DMS 273 treated with DMSO at 0.1 percent for 48 hours (cell line): ENCODE measurements at places on chromosomes 7 and 10.

DNA sequence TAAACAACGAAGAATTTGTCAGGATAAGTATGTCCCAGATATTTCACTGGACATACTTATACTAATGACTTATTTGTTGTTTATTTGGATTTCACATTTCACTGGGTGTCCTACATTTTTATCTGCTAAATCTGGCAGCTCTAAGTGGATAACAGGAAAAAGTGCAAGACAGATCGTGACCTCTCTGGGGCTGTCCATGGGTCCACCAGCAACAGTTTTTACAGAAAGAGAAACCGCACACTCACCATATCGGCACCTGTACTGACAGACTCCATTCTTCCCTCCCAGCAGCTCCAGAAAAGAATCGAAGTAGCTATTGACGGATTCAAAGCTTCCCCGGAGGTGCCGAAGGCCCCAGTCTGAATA lies 393 bp downstream of the PLA2G12B start:
- DNase-seq, result no peak

DNA sequence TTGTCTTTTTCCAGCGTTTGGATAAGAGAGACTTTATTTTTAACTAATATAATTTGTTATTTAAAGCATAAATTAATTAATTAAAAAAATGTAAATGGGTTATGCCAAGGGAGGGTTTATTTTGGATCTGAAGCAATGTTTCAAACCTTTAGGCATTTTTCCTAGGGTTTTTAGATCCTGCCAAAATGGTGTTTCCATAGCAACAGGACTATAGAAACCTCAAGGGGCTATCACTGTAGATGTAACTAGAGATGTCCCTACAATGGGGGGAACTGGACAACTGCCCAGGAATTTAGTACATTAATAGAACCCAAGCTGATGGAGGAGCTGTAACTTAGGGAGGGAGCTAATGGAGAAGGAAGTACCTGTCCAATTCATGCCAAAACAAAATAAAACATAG lies 57.3 kb downstream of the SLC39A12 start:
- no peak for DNase-seq

- no peak for DNase-seq
Observed at GRCh38 chr10:56319386-56319785, 41.7 kb downstream of the ZWINT start.

GRCh38 chr10:683448-684071 lies 5.9 kb downstream of the DIP2C start:
- DNase-seq, result no peak

DNA sequence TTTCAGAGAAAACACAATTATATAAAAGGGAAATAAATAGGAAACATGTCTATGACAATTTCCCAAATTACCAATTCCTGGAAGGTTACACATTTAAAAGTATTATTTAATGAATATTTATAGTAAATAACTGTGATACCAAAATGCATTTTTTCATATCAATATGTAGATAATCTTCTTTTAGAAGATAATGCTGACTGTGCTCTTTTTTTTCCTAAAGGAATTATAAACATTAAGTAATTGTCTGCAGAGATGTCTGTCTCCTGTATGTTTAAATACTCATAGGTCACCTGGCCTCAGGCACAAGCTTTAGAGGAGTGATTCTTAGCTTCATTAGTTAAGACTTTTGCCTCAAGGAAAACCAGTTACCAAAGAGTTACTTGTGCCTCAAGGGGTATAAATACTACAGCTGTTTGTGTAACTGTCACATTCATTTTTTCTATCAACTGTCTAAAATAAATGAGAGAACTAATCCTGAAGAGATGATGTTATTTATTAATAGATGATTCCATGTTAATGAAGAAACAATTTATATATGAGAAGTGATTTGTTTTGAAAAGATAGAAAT lies 77.1 kb downstream of the DNAJC1 start:
- no peak for DNase-seq

DNA sequence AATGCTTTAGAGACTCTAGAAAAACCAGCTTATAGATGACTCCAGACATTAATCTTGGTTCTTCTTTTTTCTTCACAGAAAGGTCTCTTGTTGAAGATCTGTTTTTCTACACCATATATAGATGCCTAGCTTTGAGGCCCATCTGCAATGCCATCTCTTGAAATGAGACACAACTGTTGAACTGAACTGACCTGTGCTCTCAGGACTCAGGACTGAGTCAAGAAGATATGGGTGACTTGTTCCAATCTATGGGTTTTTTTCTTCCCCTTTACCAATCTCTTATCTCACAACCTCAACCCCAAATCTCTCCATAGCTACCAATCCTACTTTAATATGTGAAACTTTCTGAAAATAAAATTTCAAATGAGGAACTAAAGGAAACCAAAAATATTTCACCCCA lies 194.7 kb downstream of the SNX13 start:
- no peak for DNase-seq

DNA sequence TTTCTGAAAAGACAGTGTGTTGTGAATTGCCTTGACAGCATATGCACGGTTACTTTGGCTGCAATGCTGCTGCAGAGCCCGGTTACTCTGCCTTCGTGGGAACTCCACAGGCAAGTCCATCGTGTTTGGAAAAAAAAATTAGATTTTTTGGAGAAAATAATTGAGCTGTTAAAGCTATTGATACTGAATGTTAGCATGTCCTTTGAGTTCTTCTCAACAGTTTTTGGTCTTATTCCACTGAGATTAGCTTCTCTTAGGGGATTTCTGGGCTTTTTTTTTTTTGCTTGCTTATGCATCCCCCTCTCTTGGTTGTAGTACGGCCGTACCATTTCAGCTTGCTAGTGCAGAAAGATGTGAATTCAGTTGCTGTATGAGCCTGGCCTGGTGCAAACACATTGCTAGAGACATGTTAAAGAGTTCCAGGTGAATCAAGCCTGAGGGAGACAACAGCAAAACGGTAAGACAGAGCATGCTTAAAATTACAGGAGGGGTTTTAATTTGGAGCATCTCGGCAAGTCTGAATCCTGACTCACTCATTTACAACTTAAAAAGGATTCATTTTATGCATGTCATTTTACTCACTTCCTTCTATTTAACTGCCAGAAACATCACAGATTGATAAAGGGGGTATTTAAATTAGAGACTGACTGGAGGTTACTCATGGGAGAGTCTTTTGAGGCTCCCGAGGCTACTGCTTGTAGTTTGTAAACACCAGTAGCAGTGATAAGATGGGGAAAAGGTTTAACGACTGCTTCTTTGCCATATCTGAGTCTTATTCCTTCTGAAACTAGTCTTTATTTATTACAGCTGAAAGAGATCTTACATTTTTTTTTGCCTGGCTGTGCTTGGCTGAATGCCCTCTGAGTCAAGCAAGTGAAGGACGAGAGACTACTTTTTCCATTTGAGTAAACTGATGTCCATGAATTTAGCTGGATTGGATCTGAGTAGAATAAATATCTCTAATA lies 113.7 kb downstream of the CDK14 start:
- no peak for DNase-seq

DNA sequence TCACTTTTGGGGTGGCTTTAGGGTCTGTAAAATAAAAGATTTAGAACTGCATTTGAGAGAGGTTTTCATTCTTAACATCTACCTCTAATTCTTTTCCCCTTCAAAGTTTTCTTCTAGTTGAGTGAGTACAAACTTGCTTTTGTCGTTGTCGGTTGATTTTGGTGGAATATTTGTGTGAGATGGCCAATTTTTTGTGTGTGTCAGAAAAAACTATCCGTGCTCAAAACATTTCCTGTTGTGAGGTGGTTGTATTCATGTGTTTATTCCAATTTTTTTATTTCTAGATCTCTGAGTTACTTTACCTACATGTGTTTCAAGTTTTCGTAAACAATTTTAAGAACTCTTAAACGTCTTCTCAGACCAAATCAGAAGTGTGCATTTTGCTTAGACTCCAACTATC lies 1.6 kb downstream of the AHR start:
- no peak for DNase-seq

- no peak for DNase-seq
Observed at GRCh38 chr10:132199268-132199853, 12.6 kb downstream of the DPYSL4 start.

DNA sequence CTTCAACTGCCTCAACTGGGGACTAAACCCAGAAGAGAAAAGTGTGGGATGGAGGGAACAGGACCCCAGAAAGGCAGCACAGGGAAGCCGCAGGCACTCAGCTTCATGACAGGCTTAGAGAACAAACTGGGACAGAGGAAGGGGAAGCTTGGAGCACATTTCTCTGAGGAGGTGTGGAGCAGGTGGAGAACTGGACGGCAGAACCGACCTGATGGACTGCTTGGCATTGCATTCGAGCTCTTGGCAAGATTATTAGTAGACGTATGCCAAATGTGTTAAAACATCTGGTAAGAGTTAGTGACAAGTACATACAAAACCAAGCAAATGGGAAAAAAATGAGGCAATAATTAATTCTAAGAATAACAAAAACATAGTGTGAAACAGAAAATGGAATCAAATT lies 335.7 kb downstream of the SFMBT2 start:
- no peak for DNase-seq

DNA sequence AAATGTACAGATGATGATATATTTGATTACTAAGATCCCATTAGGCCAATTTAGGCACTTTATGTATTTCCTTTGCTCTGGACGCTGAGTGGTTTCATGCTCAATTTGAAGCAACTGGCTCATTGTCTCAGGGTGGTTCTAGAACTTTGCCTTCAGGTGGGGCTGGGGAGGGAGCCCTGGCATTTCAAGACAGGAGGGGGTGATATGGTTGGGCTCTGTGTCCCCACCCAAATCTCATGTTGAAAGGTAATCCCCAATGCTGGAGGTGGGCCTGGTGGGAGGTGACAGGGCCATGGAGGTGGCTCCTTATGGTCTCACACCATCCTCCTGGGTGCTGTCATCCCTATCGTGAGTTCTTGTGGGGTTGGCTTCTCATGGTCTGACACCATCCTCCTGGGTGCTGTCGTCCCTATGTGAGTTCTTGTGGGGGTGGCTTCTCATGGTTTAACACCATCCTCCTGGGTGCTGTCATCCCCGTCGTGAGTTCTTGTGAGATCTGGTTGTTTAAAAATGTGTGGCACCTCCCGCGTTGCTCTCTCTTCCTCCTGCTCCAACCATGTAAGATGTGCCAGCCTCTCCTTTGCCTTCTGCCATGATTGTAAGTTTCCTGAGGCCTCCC lies 151.5 kb upstream of the KLF6 start:
- no peak for DNase-seq

DNA sequence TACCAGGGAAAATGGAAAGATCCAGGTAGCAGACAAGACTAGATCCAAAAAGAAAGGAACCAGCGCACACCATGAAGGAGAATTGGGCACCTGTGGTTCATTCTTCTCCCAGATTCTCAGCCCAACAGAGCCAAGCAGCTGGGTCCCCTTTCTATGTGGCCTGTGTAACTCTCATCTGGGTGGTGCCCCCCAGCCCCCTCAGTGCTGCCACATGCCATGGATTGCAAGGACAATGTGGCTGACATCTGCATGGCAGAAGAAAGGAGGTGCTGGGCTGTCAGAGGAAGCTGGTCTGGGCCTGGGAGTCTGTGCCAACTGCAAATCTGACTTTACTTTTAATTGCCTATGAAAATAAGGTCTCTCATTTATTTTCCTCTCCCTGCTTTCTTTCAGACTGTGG lies 21.4 kb downstream of the PRSS2 start:
- no peak for DNase-seq

DNA sequence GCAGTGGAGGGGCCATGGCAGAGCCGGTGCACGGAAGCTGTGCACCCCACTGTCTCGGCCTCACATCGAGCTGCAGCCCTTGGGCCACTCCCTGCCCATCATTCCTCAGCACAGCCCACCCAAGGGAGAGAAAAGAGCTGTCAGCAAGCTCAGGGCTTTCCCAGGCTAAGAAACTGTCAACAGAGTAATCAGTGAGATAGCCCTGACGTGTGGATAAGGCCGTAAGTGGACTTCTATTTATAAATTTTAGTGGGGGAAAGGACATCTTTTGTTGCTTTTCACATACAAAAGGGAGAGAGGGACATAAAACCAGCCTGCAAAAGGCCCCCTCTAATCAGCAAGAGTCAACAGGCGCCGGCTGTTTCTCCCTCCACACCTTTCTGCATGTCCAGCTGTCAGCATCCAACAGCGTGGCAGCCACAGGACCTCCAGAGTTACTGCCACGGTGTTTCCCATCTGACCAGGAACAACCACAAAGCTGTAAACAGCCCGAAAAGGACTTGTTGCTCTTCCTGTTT lies 56.8 kb upstream of the DDC start:
- DNase-seq, result no peak

DNA sequence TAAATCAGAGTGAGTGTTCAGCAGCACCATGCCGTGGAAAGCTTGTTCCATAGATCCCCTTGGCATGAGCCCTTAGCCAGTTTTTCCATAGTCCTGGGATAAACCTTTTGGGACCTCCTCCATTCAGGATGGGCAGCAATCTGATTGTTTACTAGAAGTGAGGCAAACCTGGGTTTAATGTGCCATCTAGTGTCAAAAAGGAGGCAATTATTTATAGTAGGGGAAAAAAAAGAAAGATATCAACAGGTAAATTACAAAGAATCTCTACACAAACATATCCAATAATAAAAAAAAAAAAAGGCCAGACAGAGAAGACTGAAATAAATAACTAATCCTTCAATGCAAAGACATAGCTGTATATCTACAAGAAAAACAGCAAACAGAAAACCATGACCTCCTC lies 229.0 kb upstream of the STK17A start:
- DNase-seq, result no peak

- DNase-seq, result peak; percentile 51
Observed at GRCh38 chr10:101453791-101454718, 100.1 kb downstream of the BTRC start.

DNA sequence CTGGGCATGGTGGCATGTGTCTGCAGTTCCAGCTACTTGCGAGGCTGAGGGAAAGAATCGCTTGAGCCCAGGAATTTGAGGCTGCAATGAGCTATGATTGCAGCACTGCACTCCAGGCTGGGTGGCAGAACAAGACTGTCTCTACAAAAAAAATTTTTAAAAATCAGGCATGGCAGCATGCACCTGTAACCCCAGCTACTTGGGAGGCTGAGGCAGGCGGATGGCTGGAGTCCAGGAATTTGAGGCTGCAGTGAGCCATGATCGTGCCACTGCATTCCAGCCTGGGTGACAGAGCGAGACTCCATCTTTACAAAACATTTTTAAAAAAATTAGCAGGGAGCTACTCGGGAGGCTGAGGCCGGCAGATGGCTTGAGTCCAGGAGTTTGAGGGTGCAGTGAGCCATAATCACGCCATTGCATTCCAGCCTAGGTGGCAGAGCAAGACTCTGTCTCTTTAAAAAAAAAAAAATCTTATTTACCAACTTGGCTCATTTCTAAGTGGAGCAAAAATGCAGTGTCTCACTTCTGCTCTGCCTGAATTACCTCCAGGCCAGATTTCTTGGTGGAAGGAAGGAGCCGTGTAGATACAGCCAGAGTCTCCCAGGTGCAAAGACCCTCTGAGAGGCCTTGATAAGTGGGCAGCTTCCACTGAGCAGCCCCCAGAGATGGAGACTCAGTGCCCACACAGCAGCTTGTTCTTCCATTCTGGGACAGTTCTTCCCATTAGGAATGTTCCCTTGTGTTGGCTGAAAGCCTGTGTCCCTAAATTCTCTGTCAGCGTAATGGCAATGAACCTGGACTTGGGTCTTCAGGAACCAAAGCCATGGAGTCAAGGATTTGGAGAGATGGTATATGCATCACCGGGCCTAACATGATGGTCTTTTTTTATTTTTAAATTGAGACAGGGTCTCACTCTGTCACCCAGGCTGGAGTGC lies 30.0 kb downstream of the GTF2IRD1 start:
- no peak for DNase-seq
